Foreskin keratinocyte (primary cell): ENCODE measurements at places on chromosomes 2 and 18.

- peak; percentile 80 for DNase-seq
These were observed 54.7 kb downstream of the SPRED2 start for GRCh38 chr2:65377556-65378192.

GRCh38 chr2:207448006-207448405, 81.8 kb upstream of the CREB1 start:
- no peak for DNase-seq

GRCh38 chr2:145207884-145208283, 688.0 kb upstream of the ZEB2 start:
- DNase-seq, result no peak

DNA sequence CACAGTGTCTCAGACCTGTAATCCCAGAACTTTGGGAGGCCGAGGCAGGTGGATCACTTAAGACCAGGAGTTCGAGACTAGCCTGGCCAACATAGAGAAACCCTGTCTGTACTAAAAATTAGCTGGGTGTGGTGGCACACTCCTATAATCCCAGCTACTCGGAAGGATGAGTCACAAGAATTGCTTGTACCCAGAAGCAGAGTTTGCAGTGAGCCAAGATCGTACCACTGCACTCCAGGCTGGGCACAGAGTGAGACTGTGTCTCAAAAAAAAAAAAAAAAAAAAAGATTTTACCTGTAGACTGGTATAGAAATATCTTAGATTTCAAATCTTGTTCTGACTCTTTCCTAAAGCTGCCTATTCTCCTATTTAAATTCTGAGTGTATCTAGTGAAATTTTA, 7.2 kb upstream of the KLHL29 start:
- DNase-seq, result no peak

DNA sequence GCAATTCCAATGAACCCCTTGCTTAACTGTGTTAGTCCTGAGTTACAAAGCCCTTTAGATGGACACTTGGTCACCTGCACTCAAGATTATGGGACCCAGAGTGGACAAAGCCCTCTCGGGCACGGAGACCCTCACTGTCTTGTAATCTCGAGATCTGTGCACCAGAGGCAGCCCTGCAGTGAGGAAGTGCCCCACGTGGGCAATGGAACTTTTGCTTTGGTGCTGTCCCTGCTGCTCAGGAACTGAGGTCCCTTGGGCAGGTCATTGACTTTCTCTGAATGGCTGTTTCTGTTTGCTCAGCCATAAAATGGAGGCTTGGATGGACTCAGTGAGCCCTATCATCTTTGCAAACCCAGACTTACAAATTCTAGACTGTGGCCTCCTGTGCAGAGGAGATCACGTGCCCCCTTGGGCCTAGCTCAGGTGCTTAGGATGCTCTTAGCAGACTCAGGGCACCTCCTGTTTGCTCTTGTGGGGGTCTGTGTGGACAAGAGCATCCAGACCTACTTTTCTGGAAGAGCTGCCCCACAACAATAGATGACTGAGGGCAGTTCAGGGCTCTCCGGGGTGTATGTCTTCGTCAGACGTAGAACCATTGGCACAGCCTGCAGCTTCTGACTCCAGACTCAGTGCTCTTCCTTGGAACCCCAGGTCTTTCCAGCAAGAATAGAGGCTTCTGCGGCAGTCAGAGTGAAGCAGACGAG, 94.5 kb upstream of the HS6ST1 start:
- DNase-seq, result no peak

DNA sequence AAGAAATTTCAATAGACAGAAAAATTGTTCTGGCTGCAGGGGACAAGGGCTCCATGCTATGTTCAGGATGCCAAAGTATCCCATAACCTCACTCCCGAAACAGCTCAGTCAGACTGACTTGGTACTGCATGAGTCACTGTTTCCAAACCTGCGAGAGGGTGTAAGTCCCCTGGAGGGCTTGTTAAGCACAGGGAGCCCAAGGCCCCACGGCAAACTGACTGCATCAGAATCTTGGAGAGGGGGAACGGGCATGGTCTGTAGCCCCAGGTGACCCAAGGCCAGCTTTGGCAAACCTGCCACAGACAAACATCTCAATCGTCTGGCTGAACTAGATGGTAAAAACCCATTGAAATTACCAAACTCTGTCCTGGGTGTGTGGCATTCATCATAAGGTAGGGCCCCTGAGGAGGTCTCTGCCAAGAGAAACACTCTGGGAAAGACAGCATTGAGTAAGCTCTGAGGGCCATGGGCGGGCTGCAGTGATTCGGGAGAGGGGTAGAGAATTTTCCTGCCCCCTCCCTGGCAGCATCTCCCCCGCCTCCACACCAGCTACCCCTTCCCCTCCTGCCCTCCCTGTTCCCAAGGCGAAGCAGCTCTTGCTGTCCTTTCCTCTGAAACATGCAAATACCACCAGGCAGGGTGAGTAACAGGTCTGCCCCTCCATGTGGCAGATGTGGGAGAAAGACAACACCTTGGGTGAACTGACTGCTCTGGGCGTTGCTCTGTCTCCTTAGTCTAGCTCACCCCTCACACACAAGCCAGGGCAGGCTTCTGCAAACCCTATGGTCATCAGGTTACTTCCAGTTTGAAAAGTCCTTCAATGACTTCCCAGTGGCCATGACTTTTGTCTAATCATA, 274.7 kb upstream of the SIX2 start:
- DNase-seq, result peak; percentile 85

GRCh38 chr2:153487448-153487847, 8.9 kb upstream of the RPRM start:
- peak; percentile 54 for DNase-seq

- no peak for DNase-seq
These were observed 85.4 kb downstream of the ARHGAP28 start for GRCh38 chr18:6814882-6815425.

- DNase-seq, result no peak
These were observed 905 bp upstream of the IAH1 start for GRCh38 chr2:9473308-9473984.

GRCh38 chr2:1497122-1497611, 83.9 kb downstream of the TPO start:
- no peak for DNase-seq

GRCh38 chr2:233301248-233301647, 6.4 kb upstream of the SAG start:
- DNase-seq, result no peak

- no peak for DNase-seq
These were observed 232.2 kb downstream of the ZNF804A start for GRCh38 chr2:184830531-184830930.

DNA sequence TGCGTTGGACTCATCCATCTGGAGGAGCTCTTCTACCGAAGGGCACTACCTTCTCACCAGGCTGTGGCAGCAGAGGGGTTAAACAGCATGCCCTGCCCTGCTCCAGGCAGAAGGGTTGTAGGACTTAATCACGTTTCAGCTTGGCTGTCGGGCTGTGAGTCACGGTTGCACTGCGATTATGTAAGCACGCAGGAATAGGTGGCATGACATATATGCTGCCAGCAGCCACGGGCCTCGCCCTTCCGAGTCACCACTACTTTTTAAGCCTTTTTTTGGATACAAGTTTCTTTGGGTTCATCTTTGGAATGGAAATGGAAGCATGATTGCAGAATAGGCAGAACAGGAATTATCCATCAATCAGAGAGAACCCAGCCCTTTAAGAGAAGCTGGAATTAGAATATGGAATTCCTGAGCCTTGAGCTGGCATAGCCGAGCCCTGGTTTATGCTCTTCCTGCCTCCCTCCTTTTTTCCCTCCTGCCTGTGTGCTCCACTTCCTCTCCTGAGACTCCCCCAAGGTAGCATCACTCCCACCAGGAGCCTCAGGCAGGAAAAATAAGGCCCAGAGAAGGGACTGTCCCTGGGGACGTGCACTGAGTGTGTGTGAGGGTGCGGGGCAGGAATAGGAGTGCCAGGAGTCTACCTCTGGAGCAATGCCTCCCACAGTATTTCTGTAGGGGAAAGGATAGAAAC, 86.8 kb downstream of the SEMA4F start:
- DNase-seq, result peak; percentile 98

- DNase-seq, result peak; percentile 50
These were observed 259.1 kb downstream of the PRKCE start for GRCh38 chr2:45910473-45911060.

- DNase-seq, result no peak
These were observed 303.4 kb upstream of the NCKAP5 start for GRCh38 chr2:133871545-133872209.

DNA sequence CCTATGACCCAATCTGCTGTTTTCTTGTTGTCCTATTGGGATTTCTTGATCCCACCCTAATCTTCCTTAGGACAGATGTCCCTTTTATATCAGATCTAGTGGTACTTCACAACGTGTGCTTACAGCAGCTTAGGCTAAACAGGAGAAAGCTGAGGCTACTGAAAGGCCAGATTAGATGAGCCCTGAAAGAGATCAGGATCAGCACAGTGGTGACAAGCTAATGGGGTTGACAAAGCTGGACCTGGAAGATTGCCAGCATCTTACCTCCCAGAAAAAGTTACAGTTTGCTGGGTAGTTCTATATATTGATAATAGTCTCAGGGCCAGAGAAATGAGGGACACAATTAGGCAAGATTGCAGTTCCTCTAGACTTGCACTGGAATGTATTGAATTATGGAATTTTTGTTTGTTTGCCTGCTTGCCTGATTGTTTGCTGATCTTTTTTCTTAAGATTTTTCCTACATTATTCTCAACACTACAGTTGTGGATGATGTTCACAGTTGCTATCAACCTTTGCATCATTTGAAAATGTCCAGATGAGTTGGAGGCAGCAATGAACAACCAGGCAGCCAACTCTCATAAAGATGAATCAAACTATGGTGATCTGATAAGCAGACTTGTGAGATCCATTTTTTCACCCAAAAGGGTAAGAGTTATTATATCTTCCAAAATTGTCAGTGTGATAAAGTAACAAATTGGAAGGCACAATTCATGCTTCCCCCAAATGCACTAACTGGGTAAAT, 49.1 kb upstream of the PIK3C3 start:
- peak; percentile 9 for DNase-seq

DNA sequence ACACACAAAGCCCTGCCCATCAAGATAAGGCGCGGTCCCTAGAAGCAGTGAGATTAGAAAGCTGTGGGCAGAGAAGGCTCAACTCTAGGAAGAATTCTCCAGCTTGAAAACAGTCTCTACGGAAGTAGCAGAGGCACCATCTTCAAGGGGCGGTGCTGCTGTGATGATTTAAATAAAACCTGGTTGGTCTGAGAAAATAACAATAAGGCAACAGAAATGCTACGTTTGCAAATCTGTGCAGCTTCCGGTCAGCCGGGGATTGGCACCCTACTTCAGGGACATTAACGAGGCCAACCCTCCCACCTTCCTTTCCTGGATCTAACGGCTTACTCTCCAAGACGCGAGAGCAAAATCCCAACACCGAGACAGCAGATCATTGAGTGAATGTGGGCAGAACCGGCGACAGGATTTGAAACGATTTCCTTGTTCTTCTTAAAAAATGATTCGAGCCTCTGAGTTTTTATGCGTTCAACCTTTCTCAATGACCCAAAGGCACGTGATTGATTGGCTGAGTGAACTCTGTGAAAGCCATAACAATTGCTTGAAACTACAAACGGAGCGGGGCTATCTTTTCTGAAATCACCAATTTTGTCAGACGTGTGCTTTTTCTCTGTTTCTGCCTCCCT, 93.7 kb upstream of the ZNF516 start:
- no peak for DNase-seq

GRCh38 chr2:42041377-42042127, 6.3 kb upstream of the PKDCC start:
- DNase-seq, result no peak

- DNase-seq, result no peak
These were observed 24.2 kb upstream of the CASP8 start for GRCh38 chr2:201235860-201236811.

DNA sequence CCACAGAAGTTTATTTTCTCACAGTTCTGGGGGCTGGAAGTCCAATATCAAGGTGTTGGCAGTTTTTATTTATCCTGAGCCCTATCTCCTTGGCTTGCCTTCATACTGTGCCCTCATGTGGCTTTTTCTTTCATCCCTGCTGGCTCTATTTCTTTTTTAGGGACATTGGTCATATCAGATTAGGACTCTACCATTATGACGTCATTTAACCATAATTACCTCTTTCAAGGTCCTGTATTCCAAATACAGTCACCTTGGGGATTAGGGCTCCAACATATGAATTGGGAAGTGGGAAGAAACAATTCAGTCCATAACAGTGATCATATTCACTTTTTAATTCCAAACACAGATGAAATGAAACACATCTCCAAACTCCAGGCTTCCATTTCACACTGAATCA, 286.0 kb downstream of the SUCLG1 start:
- DNase-seq, result no peak

DNA sequence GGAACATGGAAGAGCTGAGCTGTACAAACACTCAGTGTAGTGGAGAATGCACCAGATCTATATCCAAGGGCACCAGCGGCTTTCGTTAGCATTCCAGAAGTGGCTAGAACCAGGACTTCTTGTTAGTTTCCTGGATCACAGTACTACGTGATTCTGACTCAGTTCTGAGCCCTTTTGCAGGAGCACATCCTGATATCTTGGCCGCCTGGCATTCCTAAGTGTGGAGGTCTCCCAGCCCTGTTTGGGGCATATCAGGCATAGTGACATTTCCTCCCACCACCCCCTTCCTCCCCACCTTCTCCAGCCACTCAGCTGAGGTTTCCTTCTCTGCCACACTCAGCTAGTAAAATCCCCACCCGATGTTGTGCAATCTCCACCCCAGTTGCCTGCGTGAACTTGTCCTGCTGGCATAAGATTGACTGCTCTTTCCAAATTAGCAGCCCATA, 63.4 kb downstream of the BMP10 start:
- DNase-seq, result peak; percentile 88

GRCh38 chr2:128457006-128457604, 138.4 kb upstream of the HS6ST1 start:
- DNase-seq, result no peak

DNA sequence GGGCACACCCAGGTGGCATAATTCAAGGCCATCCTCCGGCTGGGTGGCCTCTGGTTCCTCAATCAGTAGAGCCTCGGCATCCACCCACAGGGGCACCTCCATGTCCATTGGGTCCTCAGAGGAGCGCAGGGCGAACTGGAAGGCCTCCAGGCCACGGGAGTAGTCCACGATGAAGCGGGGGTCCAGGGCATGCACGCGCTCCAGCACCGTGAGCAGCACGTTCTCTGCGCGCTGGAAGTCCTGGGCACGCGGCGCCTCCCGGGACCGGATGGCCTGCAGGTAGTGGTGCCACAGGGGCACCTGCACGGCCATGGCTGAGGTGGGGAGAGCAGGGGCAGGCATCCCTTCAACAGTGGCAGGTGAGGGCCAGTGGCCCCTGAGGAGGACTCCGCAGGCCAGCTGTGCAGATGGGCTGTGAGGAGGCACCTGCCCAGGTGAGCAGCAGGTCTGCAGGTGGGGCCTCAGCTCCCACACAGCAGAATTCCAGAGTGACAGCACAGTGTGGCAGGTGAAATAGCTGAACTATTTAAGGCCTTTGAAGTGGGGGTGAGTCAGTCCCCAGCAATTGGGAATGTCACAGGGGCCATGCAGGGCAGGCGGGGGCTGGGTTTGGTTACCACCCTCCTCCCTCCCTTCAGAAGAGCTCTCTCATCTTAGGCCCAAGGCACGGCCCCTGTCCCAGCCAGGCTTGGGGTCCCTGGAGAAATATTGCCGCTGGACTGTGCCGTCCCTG, at the start of gene MAB21L4:
Gene MAB21L4, minus strand, starts transcription at position 501 of the 733 bp plus-strand sequence. Its CDS starts 159 bp downstream, at position 342.
- peak; percentile 35 for DNase-seq

- no peak for DNase-seq
These were observed 176.0 kb downstream of the MGAT5 start for GRCh38 chr2:134429886-134430285.
